Fibroblast of skin of right quadriceps (primary cell): ENCODE measurements at places on chromosomes 2 and 18.

- peak; percentile 4 for DNase-seq
Observed at GRCh38 chr2:161905389-161906046, 168.5 kb downstream of the DPP4 start.

DNA sequence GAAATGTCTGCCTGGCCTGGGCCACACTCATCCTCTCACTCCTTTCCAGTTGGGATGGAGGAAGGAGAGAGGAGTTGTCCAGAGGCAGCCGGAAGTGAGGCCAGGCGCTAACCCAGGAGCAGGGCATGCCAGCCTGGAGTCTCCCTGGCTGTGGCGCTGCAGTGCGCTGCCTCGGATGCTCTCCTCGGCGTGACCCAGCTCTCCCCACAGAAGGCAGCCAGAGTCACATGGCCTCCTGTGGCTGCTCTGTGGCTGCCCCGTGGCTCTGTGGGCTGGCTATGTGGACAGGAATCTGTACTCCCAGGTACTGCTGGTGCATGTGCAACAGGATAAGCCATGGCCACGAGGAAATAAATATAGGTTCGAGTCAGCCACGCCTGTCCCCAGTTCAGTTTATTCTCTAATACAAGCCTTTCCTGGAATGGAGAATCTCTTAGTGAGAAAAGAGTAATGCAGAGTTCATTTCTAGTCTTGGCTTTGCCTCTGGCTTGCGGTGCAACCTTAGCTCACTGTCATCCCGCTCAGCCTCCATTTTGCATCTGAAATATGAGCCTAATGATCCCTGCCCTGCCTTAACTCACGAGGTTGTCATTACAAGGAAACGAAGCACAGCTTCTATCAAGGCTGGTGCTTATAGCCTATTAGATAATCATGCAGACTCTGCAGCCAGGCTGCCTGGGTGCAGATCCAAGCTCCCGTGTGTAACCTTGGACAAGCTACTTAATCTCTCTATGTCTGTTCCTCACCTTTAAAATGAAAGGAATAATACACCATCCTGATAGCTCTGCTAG lies 106.3 kb downstream of the ANTXR1 start:
- DNase-seq: no peak

GRCh38 chr2:177551989-177552421 lies 159.4 kb downstream of the AGPS start:
- DNase-seq: no peak

GRCh38 chr18:63508596-63508995 lies 31.8 kb downstream of the SERPINB5 start:
- DNase-seq: no peak

DNA sequence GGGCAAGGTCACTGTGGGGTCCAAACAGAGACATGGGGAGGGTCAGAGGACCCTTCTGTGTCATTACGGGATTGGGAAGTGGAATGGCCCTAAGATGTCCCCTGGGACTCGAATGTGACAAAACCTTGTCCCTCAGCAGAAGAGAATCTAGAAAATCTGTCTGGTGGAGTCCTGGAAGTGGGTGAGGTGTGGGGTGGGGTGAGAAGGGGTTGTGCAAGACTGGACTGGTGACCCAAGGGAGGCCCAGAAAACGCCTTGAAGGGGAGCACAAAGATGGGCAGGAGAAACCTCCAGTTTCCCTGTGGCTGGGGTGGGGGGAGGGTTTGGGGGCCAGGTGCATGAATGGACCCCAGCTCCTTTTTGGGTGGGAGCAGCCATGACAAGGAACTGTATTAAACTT lies 79.6 kb downstream of the TCF7L1 start:
- no peak for DNase-seq

GRCh38 chr2:120472891-120473309 lies 127.0 kb downstream of the INHBB start:
- no peak for DNase-seq

DNA sequence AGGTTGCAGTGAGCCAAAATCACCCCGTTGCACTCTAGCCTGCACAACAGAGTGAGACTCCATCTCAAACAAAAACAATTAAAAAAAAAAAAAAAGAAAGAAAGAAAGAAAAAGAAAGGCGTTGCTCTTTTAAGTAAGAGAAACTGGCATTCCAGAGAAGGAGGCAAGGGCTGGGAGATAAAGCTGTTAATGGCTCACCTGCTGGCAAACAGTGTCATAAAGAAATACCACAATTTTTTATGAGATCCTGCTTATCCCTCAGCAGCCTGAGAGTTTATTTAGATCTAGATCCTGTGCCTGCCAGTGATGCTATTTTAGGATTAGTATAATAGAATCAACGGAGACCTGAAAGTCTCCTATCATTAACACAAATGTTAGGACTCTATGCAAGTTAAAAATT lies 16.3 kb downstream of the SLC19A3 start:
- no peak for DNase-seq

DNA sequence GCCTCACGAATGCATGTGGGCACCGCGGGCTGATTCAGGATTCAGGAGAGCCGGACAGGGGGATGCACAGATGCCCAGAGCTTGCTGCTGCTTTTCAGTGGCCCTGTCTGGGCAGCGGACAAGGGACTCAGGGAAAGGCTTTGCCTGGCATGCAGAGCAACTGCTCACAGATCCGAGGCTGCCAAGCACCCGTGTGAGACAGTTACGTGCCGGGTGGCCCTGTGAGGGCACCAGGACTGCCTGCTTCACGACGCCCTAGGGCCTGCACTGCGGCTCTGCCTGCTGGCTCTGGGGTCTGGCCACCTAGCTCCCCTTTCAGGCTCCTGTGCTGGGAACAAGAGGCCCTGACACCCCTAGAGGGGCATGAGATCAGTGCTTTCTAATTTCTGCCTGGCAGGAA lies 221.4 kb upstream of the PXDN start:
- no peak for DNase-seq
